ENCODE measurements at places on chromosomes 2 and 18. TPM values are rescaled to one million over a fixed set of nuclear protein-coding genes. Genes with fewer than 3 reads are reported as not detected.

DNA sequence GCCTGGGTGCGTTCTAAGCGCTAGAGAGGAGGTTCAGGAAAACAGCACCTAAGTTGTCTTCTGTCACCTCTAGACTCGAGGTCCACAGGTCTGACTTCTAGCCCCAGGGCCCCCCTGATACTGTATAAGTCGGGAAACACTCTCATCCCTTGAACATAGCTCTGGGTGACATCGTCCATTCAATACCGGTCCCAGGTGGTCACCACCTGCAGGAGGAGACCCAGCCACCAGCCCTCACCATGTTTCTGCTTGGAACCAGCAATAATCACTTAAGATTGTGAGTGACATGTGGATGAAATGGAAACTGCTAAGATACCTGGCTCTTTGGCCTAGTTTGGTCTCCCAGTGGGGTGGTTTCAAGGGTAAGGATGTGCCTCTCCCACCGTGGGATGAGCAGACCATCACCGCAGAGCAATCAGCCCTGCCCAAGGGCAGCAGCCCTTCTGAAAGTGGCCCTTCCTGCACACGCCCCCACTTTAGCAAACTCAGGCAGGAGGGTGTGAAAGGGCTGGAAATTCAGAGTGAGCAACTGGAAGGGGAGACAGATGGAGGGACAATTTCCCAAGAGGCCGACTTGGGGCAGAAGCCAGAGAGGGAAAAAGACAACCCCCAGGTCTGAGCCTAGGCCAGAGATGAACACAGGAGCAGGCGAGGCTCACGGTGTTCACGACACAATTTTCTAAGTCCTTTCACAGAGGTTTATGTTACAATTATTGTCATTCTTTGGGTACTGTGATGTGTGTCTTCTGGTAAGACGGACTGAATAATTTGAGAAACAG is 95.2 kb downstream of the ZNF516 start:
- DNase-seq = no peak

- no peak for DNase-seq
Observed at GRCh38 chr2:15436195-15436594, 124.9 kb downstream of the NBAS start.

DNA sequence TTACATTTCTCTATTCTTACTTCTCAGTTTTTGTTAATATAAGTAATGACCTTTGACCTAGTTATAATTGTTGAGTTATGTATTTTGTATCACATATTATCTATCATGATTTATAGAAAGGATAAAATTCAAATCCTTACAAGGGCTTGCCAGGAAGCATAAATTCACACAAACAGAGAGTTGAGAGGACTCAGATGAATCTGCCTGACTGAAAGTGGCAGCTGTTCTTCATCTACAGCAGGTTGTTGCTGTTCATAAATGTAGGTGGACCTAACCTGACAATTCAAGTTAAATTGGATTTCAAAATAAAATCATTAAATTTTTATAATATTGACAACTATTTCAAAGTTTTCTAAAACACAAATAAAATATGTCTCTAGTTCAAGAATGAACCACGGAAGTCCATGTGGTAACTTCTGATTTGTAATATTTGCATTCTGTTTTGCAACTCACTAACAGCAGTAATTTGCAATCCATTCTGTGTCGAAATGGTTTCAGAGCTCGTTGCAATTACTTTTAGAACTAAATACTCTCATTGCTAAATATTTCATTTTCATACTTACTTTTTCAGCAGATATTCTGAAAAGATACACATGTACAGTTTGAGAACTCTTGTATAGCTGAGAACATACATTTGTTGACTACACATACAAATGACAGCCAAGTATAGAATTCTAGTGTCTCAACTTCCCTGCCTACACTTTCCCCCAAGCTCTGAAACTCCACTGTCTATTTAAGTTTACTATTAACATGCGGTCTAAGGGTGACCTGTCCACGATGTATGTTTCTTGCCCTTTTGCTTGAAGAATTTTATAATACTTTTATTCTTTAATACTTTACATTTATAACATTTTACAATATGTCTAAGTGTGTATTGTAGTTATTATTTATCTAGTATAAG is 25.7 kb downstream of the SCN7A start:
- no peak for DNase-seq

GRCh38 chr18:2654928-2655177 is 673 bp upstream of the SMCHD1 start:
- DNase-seq = no peak

DNA sequence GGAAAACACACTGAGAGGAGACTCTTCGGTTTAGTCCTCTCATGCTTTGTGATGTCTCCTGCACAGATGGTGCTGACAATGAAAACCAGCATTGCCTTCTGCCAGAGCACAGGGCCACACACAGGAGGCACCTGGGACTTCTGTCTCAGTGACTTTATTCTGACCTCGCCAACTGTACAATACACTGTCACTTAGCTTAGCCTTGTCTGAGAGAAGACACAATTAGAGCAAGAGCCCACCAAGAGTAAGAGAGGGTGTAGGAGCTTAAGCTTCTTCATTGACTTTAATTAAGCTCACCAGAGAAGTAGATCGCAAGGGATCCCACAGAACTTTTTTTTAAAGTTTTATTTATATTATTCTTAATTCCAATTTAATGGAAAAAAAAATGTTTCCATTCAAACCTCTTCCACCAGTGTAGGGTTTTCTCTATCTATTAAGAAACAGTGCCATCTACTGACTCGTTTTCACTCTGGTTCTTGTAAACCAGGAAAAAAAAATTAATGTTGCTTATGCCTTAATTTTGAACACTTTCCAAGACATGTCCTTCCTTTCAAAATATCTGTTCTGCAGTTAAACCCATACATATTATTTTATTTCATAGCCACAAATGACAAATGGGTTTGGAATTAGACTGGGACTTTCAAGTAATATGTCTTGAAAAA is 42.4 kb upstream of the DDX18 start:
- DNase-seq = no peak

DNA sequence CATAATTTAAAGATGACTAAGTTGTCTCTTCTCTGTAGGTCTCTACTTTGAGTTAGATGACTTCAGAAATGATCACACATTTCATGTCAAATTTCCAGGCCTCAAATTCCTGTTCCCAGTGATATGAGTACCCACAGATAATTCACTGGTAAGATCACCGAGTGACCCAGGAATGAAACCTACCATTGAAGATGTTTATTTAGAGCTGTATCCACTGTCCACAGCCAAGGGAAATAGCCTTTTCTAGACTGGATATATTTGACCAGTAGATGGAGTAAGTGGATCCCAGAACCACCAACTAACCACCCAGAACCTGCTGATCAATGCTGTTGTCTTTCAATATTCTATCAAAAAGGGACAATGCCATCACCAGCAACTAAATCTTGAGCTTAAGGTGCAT is 238.8 kb downstream of the SLC8A1 start:
- DNase-seq = no peak

- DNase-seq = peak; percentile 60
Observed at GRCh38 chr2:186543561-186544131, 46.2 kb upstream of the ITGAV start.

DNA sequence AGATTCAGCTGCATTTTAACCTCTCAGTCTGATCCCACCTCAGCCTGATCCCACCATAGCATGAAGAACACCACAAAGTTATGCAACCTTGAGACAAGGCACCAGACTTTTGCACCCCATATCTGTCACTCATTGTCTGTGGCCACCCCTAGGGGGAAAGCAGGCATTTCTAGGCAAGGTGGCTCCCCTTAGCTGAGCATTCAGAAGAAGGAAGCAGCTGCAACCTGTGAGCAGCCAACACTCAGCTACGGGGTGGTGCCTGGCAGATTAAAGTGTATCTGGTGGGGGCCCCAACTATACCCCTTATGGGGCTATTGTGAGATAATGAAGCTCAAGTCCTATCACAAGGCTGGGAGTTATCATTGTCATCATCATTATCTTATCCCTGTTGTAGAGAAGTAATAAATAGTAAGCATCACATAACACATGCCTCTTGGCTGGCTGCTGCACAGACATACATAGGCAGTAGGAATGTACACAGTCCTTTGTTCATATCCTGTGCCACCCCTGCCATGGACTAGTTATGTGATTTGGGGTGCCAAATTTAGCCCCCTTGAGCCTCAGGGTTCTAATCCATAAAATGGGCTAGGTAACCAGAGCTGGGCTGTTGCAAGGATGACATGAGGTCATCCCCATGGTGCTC is 20.6 kb upstream of the TMEM163 start:
- no peak for DNase-seq

GRCh38 chr2:240585101-240585500 is 1.4 kb upstream of the CAPN10 start:
- DNase-seq = no peak

GRCh38 chr2:39602616-39603015 is 63.1 kb upstream of the TMEM178A start:
- no peak for DNase-seq

- DNase-seq = no peak
Observed at GRCh38 chr18:60157810-60158209, 214.8 kb downstream of the MC4R start.

DNA sequence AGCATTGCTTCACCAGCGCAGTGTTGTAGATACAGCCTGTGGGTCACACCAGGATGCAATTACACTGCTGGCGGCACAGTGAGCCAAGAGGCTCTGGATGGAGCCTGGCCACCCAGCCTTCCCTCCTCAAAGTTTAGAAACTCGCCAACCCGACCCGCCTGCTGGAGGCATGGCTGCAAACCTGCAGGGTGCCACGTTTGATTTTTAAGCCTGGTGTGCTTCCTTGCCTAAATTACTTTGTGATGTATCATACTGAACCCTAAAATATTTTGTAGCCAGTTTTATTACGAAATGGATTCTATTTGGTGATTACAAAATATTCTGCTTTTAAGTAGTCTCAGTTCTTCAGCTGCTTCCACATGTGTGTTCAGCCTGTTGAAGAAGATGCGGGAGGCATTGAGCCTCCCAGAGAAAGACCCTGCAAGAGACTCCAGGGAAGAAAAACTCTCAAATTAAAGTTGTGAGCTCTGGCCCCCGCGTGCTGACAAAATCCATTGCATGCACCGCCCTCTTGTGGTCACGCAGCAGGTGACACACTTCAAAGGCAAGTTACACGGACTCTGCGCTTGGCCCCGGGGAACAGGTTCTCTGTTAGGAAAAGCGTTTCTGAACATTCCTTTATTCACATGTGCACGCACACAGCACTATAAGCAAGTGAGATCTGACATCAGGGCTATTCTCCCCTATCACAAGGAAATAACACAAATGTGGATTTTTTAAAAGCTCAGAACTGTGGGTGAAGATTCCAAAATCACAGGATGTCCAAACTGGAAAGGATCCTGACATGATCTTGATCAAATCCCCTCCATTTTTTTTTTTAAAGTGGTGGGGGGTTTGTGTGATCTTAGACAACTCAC is 63.0 kb upstream of the TWIST2 start:
- DNase-seq = peak; percentile 20

GRCh38 chr2:225662101-225662500 is 262.6 kb downstream of the NYAP2 start:
- DNase-seq = no peak

TSN gene
- total RNA-seq = 53.3 TPM

NCK2 gene
- 42.0 TPM for total RNA-seq

CNRIP1 gene
- total RNA-seq = 50.6 TPM

CCBE1 gene
- total RNA-seq = 9.0 TPM

RGPD3 gene
- 0.05 TPM for total RNA-seq

Measured in glomerular endothelial cell (primary cell).